RWPE1 (cell line): ENCODE measurements at places on chromosomes 4 and X.

DNA sequence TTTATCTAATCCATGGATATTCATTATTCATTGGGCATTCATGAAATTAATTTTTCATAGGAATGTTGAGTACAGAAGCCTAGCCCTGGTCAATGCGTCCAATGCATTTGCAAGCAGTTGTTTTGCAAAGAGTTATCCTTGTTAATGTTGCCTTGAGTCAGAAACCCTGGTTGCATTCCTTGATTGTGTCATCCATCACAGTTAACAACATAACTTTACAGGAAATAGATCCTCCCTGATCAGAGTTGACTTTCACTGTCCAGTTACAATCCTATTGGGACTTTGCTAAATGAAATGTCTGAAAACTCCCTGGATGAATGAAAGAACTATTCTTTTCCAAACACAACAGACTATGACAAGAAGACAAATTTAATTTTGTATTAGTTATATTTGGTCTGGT lies 924.3 kb upstream of the SLIT2 start:
- DNase-seq, result no peak

DNA sequence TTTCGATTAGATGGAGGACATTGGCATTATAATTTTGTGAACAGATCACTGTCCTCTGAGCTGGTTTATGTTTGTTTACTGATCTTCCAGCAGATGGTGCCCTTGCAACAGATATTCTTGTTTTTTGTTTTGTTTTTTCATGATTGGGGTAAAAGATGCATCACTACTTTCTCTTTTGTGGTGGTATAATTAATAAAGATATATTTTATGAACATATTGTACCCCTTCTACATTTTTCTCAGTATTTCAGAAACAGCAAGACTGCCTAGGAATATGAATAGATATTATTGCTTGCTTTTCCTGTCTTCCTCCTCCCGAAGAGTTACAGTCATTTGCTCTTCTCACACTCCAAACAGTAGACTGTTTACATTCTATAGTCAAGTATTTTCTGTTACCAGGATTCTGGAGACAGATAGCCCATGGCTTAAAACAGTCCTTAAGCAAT lies 905.2 kb downstream of the TRAM1L1 start:
- DNase-seq, result peak; percentile 14

- DNase-seq, result no peak
Measured at GRCh38 chrX:153636716-153637115, 10.3 kb upstream of the DUSP9 start.

DNA sequence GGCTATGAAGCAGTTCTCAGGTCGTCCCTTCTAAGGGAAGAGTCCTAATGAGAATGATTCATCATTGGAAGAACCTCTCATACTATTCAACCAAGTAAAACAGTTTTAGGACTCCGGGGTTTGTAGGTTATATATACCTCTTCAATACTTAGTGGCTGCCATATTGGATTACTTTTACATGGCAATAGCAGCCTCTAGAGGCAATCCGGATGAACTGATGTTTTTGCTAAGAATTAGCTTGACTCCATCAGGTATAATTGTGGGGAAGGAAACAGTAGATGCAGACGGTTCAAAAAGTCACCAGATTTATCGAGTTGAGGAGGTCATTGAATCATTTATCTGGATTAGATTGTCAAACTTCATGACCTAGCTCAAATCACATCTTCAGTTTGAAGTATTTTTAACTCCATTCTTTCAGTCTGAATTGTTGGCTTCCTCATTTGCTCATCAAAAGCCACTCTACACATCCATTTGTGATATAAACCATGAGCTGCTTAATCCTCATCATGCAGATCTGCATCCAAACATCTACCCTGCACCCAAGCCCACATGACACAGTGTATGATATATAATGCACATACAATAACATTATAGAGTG lies 28.4 kb downstream of the GUCY1B1 start:
- peak; percentile 55 for DNase-seq

DNA sequence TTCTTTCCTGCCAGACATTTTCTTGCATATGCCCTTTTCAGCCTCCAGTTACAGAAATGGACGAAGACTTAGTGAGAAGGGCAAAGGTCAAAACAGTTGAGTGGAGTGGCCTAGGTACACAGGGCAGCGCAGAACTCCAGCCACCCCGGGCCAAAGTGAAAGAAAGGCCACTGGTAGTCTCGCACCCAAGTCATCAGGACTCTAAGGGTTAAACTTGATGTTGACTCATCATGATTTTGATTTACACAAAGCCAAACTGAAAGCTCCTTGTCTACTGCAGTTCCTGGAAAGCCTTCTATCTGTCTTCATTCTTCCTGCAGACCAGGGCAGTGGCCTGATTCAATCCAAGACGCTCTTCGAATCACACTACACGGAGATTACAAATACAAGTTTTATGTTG lies 2.6 kb upstream of the IL13RA1 start:
- DNase-seq, result no peak

DNA sequence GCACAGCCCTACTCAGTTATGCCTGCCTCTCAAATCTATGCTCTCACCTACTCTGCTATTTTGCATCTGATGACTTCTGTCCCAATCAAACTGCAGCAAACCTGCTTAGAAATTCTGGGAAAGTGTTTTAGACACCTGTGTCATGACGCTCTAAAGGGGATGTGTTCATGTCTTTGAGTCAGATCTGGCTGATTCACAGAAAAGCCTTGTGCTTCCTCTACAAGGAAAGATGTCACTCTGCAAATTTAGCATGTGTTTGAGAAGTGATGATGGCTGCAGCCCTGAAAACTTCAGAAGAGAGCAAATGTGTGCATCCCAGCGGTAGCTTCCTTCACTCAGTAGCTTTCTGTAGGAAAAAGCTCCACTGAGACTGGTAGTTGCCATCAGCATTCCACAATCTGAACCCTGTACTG lies 235.4 kb downstream of the MGST2 start:
- peak; percentile 13 for DNase-seq

DNA sequence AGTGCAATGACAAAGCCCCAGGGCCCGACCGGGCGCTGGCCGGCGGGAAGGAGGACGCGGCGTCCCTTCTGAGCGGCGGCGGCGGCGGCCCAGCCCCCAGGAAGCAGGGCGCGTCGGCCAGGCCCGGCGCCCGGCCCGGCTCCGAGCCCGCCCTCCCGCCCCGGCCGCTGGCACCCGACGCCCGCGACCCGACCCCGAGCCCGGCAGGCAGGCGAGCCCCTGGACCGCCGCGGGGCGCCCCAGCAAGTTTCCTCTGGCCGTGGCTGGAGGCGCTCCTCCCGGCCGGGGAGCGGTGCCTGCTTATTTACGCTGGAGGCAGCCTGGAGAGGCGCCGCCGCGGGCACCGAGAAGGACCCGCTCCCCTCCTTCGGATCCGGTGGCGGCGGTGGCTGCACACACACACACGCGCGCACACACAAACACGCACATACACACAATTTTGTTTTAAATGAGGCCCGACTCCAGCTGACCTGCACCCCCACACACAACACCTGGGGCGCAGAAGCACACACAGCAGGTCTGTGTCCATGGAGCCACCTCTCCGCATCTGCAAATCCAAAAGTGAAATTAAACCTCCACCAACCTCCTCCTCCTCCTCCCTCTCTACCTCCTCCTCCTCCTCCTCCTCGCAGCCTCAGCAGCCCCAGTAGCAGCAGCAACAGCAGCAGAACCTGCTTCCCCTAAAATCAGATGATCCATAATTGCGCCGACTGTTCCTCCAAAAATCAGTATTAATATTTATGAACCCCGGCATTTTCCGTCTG lies 669 bp downstream of the IRF2 start:
- peak; percentile 26 for DNase-seq

DNA sequence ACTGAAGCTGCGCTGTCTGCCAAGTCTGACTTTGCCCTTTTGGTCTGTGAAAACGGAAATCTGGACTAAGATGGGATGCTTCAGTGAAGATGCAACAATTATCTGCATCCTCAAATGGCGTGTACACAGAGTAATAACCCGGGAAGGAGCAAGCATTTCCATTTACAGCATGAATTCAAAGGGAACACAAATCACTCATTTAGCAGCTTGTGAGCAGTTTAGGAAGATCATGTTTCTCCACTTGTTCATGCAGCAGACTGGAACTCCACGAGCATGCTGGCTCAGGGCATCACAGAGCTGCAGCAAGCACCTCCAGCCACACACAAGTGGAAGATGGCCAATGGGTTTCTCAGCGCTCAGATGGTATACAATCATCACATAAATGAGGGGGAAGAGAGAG lies 175.5 kb downstream of the NLGN4X start:
- DNase-seq, result no peak

- peak; percentile 8 for DNase-seq
Measured at GRCh38 chr4:175953960-175954521, 111.6 kb upstream of the WDR17 start.

GRCh38 chr4:69708211-69708610 lies 52.2 kb downstream of the SULT1B1 start:
- DNase-seq, result peak; percentile 26

- no peak for DNase-seq
Measured at GRCh38 chrX:48523682-48524081, 2.1 kb downstream of the EBP start.

DNA sequence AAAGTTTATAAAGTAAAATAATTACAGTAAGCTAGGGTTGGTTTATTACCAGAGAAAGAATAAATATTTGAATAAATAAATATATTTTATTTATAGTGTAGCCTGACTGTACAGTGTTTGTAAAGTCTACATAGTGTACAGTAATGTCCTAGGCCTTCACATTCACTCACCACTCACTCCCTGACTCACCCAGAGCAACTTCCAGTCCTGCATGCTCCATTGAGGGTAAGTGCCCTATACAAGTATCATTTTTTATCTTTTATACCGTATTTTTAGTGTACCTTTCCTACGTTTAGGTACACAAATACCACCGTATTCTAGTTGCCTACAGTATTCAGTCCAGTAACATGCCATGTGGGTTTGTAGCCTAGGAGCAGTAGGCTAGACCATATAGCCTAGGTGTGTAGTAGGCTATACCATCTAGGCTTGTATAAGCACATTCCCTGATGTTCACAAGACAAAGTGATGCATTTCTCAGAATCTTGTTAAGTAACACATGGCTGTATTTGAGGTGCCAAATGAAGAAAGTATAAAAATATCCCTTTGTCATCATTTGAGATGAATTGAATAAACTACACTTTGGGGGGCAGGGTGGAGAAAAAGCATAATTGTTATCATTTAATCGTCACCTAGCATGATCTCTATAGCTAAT lies 14.7 kb upstream of the KLHL8 start:
- no peak for DNase-seq

DNA sequence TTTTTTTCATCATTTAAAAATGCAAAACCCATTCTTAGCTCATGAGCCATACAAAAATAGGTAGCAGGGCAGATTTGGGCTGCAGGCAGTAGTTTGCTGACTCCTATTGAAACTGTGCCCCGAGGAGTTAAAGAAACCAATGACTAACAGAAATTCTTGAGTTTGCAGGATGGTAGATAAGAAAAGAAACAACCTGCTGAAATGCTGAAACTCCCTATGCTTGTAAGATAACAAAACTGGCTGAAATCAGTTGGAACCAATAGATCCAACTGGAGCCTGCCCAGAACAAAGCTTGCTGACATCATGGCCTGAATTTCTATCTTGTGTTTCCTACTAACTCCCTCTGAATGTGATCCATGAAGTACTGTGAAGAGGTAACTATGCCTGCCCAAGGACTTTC lies 68.6 kb downstream of the ANOS1 start:
- DNase-seq, result no peak

GRCh38 chrX:120293015-120293414 lies 18.2 kb downstream of the TMEM255A start:
- DNase-seq, result no peak

- no peak for DNase-seq
Measured at GRCh38 chr4:41426539-41426938, 111.4 kb upstream of the LIMCH1 start.

DNA sequence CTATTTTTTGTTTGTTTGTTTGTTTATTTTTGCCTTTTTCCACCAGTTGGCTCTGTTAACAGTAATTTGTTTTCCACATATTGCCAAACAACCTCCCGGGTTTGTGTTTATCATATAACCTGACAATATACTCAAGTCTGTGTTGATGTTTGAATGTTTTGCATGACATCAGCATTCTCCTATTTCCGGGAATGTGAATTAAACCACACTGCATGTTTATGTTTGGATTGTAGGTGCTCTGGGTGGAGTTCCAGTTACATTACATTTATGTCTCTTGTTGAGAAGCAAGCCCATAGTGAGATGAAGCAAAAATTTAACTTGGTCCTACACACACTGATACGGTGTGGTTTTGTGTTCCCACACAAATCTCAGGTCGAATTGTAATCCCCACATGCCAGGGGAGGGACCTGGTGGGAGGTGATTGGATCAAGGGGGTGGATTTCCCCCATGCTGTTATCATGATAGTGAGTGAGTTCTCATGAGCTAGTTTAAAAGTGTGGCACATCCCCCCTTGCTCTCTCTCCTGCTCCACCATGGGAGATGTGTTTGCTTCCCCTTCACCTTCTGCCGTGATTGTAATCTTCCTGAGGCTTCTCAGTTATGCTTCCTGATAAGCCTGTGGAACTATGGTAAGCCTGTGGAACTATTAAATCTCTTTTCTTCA lies 54.4 kb upstream of the CLNK start:
- no peak for DNase-seq

GRCh38 chr4:145779319-145779801 lies 99.4 kb downstream of the C4orf51 start:
- no peak for DNase-seq

GRCh38 chr4:20137176-20137575 lies 114.5 kb upstream of the SLIT2 start:
- no peak for DNase-seq

- no peak for DNase-seq
Measured at GRCh38 chr4:776743-777441, 49.0 kb downstream of the CPLX1 start.

DNA sequence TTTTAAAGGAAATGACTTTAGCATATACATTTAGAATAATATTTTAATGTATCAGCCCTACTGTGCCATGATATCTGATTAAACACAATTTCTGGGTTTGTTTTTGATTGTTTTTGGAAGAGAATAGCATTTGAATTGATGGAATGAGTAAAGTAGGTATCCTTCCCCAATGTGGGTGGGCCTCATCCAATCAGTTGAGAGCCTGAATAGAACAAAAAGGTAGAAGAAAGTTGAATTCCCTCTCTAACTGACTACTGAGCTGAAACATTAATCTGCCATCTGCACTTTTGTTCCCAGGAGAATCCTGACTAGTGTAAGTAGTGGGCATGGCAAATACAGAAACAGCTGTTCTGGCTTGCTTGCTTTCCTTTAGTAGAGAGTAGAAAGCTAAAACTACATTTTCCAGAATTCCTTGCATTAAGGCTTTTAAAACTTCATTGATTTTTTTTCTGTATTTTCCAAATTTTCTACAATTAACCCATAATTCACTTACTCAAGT lies 9.7 kb upstream of the SEC24D start:
- DNase-seq, result no peak
